Activated CD4-positive, alpha-beta T cell treated with anti-CD3 and anti-CD28 coated beads for 1 hour (primary cell): ENCODE measurements at places on chromosomes 16 and 17.

DNA sequence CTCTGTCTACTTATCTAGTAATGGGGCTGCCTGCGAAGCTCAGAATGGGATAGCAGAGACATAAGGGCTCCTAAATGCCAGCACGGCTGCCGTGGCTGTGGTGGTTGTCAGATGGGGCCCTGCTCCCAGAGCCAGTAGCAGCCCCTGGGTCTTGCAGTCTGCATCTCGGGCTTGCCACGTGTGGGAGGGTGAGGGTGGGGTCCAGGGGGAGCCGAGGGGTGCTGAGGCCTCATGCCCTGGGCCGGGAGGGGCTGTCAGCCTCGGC, 88.8 kb upstream of the GSE1 start:
- DNase-seq, result no peak

GRCh38 chr17:40178021-40178601, 841 bp downstream of the RAPGEFL1 start:
- no peak for DNase-seq

GRCh38 chr16:9091867-9092281, 430 bp downstream of the HAPSTR1 start:
- DNase-seq, result peak; percentile 29

GRCh38 chr17:77664097-77664729, 294.3 kb upstream of the TNRC6C start:
- no peak for DNase-seq

DNA sequence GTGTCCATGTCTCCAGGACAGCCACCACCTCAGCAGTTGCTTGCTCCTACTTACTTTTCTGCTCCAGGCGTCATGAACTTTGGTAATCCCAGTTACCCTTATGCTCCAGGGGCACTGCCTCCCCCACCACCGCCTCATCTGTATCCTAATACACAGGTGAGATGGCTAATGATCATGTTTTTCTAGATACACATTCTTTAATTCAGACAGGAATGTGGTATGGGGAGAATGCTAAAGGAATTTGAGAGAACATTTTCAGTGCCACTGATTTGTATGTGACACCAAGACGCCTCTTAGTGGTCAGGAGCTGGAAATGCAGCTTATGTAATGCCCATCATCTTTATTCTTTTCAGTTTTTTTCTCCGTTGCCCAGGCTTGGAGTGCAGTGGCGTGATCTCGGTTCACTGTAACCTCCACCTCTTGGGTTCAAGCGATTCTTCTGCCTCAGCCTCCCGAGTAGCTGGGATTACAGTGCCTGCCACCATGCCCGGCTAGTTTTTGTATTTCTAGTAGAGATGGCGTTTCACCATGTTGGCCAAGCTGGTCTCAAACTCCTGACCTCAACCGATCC, 8.9 kb upstream of the RAPGEFL1 start:
- DNase-seq, result no peak

DNA sequence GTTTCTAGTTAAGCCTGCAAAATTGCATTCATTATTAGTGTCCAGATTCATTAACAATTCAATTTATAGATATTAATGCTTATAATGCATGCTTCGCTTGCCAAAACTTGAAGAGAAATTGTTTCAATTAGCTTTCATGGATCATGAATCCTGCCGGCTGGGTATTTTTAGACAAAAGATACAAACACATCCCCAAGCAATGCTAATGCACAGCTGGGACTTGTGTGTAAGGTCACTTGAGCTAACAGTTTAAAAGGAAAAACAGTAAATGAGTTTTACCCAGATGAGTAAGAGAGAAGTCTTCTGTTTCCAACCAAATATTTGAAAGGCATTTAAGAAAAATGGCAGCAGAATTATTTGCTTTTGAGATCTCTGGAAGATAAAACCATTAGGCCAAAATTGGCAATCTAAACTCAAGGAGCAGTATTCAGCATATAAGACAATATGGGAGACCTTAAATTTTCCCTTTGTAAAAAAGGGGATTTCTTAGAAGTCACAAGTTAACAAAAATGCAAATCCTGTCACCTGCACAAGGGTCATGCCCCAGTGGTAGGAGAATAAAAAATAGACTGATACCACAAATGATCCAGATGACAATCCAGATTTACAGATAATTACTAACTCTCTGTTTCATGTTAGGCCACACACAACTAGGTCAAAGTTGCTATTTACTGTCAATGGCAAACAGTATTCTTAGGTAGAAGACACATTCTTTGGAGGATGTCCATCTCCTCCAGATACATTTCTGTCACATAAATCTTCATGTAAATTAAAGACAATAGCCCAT, 418.4 kb upstream of the PMFBP1 start:
- no peak for DNase-seq

DNA sequence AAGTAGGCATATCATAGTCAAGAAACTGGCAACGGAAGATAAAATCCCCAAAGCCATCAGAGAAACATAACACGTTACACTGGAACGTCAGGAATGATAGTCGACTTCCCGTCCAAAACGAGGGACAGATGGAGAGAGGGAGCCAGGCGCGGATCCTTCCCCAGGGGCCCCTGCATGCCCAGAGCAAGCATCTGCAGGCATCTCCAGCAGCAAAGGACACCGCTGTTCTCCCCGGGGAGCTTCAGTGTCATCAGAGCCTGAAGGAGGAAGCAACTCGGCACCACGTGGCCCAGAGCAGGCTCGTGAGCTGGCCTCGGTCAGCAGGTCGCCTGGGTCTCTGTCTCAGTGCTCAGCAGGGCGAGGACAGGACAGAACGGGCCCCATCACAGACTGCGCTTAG, 50.1 kb downstream of the LMF1 start:
- no peak for DNase-seq

- DNase-seq, result no peak
Observed at GRCh38 chr16:29819506-29819905, 756 bp upstream of the MVP start.

DNA sequence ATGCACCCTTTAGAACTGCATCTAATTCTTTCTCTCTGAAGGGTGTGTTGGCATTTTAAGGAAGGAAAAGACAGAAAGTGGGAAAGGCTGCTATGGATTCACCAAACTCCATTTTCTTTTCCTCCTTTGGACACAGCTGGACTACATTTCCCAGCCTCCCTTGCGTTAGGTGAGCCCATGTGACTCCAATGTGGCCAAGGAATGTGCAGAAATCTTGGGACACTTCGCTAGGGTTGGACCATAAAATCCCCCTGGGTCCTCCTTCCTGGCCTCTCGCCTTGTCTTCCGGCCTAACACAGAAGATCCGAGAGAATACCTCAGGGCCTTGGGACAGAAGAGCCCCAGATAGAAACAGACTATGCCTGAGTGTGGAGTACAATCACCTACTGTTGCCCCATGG, 56.3 kb downstream of the ABCC12 start:
- DNase-seq, result no peak

- no peak for DNase-seq
Observed at GRCh38 chr16:88342491-88342890, 40.3 kb upstream of the ZNF469 start.

- no peak for DNase-seq
Observed at GRCh38 chr16:1903845-1904840, 14.1 kb downstream of the HS3ST6 start.

DNA sequence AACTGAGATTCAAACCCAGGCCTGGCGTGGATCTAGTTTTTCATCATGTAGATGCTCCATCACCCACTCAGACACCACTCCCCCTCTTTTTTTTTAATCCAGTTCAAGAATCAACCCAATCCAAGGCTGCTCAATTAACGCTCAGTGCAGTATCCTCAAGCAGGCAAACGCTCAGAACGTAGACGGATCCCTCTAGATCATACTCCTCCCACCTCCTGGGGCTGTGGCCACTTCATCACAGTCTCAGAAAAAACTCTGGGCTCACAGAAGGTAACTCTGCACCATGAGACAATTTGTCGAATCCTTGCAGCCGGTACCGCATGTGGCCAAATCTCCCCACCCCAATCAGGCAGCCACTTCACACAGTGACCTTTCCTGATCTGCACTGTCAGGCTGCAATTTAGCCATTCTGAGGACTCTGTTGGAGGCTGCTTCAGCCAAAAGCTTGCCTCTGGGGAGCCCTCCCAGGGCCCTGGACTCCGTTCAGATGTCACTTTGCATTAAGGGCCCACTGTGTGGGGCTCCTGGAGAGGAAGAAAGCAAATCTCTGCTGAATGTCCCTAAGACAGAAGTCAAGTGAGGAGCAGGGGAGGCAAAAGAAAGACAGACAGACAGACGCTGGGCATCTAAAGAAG, 183.5 kb downstream of the XYLT1 start:
- no peak for DNase-seq

GRCh38 chr17:51817117-51817516, 341.4 kb downstream of the CA10 start:
- DNase-seq, result no peak

- DNase-seq, result no peak
Observed at GRCh38 chr17:47729476-47729875, 3.6 kb upstream of the TBX21 start.

DNA sequence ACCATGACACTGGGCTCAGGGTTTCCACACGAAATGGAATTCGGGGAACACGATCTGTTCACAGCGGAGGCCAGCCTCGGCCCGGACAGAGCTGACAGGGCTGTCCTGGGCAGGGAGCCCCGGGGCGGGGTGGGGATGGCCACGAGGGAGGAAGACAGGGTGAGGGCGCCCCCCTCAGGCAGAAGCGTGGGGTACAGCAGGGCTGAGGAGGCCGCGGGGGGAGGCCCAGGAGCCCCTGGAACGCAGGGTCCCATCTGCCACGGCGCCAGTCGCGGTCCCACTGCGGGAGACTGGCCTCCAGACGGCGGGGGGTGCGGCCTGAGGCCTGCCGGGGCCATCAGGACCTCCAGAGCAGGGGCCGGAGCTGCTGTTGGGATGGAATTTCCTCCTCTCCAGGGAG, 75.9 kb downstream of the LMF1 start:
- no peak for DNase-seq

GRCh38 chr17:7177954-7178477, 1.2 kb downstream of the ASGR1 start:
- no peak for DNase-seq

DNA sequence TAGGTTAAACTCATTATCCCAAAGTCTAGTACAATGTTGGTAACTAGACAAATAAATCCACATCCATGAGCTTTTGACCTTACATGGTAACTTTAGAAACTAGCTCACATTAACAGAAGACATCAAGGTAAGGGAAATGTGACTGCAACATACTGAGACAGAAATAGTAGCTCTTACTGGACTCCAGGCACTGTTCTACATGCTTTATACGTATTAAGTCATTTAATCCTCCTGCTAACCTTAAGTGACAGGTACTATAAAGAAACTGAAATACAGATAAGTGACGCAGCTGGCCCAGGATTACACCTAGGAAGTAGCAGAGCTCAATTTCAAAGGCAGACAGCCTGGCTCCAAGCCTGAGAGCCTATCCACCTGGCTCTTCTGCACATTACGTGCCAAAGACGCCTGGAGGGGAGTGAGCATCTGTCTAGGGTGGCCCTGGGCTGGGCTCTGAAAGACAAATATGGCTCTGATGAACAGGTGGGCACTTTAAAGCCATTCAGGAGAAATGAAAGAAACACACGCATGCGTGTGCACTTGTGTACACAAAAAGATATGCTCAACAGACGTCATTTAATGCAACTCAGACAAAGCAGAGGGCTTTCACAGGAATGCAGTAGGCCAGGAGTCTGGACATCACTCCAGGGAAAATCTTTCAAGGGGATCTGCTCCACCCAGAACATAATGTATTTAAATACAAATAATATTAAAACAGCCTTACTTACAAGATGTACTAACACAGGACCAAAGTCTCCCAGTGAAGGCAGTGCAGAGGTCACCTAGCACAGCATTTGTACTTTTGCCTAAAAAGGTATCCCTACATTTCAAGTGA, 4.4 kb downstream of the ZC3H7A start:
- no peak for DNase-seq

GRCh38 chr17:338442-339192, 14.0 kb downstream of the RPH3AL start:
- no peak for DNase-seq

DNA sequence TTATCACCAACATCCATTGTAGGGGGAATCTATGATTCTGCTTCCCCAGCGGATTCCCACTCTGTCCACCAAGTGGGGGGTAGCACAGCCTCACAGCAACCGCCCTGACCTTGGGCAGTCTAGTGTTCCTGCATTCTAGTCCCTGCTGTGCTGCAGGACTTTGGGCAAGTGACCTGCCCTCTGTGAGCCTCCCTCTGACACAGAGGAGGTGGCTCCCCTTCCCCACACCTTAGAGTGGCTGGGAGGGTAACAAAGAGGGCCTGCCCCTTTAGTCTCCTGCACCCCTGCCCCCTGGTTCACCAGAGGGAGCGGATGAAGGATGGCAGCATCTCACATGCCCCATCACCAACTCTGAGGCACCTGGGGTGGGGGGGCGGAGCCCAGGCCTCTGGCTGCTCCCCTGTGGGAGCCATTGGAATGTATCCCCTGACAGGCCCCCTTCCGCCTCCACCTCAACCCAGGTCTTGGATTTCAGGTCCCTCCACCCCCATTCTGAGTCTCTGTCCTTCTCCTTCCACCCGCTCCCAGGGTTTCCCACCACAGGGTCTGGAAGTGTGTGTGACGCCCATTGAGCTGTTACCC, 10.1 kb downstream of the GAS2L2 start:
- no peak for DNase-seq

DNA sequence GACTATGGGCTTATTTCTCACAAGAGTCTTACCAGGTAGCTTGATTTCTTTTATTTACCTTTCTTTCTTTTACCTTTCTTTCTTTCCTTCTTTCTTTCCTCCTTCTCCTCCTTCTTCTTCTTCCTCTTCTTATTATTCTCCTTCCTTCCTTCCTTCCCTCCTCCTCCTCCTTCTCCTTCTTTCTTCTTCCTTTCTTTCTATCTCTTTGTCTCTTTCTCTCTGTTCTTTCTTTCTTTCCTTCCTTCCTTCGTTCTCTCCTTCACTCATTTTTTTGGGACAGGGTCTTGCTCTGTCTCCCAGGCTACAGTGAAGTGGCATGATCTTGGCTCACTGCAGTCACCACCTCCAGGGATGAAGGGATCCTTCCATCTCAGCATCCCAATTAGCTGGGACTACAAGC, 363.6 kb upstream of the MAF start:
- DNase-seq, result no peak

- DNase-seq, result no peak
Observed at GRCh38 chr17:31538080-31538762, 146.7 kb downstream of the RAB11FIP4 start.

GRCh38 chr17:28646039-28646754, 1.2 kb upstream of the BLTP2 start:
- no peak for DNase-seq
